ENCODE measurements at places on chromosomes 16 and 17.

- no peak for DNase-seq
Measured at GRCh38 chr16:26161461-26162180, 469.9 kb downstream of the HS3ST4 start.

GRCh38 chr17:21269394-21269793, 15.1 kb upstream of the MAP2K3 start:
- no peak for DNase-seq

DNA sequence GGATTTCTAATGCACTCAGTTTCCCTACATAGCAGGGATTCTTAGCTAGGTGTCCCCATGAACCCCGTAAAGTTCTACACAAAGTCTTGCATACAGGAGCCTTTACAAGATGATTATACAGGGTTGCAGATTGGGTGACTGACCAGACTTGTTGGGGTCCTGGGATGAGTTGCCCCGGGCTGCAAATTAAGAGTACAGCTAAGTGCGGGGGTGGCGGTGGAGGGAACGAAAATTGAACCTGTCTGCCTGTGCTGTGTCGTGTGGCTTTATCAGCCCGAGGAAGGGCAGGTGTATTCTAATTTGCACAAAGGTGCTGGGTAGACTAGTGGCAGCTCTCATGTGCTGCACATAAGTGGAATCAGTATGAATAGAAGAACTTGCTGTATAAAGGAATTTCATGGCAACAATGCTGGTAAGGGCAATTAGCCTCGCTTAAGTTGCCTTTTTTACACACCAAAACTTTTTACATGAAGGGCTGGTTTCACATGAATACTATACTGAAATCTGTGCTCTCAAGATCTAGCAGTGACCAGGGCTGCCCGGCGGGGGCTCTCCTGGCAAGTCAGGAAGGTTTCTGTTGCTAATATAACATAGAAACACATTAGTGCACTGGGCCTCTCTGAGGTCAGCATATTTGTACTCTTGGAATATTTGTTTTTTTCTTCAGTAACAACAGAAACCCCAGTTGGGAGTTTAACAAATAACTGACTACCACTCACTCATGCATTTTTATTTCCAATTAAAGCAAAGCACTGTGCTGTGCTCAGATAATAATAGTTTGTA, 50.7 kb downstream of the ADCY7 start:
- DNase-seq = no peak

DNA sequence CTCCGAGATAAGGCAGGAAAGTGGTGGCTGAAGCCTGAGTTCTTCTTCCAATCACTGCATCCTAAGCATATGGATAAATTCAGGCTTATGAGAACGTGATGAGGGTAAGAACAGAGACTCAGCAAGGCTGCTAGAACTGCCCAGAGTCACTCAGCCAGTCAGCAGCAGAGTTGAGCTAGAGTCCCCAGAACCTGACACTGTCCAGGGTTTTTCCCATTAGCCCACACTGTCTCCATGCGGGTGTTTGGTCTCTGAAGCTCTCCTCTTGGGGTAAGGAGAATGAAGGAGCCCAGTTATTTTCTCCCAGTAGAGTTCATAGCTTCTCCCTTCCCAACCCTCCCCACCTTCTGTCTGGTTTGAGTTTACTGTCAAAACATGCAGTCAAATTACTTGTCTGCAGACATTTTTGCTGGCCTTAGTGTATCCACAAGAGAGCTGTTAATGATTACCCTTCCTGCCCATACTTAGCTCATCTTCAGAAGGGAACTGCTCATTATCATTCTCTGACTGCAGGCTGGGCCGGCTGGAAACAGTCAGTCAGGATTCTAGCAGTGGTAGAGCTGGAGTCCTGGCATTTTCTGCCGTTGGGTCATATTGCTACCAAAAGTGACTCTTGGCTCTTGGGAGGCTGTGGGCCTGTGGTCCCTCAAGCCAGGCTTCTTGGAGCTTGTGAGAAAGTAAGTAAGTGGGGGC, 460.0 kb downstream of the HS3ST3B1 start:
- DNase-seq = no peak

GRCh38 chr17:29004081-29004692, 1.6 kb downstream of the SEZ6 start:
- DNase-seq = no peak

DNA sequence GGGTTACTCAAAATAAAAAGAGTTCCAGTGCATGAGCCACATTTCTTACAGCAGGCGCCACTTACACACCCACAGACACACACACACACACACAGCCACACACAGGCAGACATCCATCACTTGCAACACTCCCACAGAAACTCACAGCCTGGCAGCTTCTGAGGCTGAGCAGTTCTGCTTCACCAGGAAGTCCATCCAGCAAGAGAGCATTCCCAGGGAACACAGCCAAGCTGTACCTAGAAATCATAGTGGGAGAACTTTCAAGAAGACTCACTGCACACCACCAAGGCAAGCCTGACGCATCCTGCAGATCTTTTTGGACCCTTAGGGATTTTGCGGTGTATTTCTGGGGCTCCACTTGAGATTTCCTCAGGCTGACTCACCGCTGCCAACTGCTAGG, 140.9 kb upstream of the WSB1 start:
- no peak for DNase-seq
